ENCODE measurements at places on chromosomes 5 and 9. TPM values are rescaled to one million over a fixed set of nuclear protein-coding genes. Genes with fewer than 3 reads are reported as not detected.

The PRRX2 gene
- 3.3 TPM for total RNA-seq

The GRM6 gene
- not detected for total RNA-seq

The PDE6A gene
- total RNA-seq = not detected

The GGTA1 gene
- not detected for total RNA-seq

The BSPRY gene
- 20.2 TPM for total RNA-seq

The GIN1 gene
- 4.0 TPM for total RNA-seq

The SLC1A1 gene
- 0.23 TPM for total RNA-seq

The LHX2 gene
- total RNA-seq = not detected

All from activated T-cell treated with anti-CD3 and anti-CD28 coated beads, Interleukin-2, amount 50 U/mL, for 72 hours (primary cell).